IPS DF 19.7 (cell line): ENCODE measurements at places on chromosomes 1 and 21.

DNA sequence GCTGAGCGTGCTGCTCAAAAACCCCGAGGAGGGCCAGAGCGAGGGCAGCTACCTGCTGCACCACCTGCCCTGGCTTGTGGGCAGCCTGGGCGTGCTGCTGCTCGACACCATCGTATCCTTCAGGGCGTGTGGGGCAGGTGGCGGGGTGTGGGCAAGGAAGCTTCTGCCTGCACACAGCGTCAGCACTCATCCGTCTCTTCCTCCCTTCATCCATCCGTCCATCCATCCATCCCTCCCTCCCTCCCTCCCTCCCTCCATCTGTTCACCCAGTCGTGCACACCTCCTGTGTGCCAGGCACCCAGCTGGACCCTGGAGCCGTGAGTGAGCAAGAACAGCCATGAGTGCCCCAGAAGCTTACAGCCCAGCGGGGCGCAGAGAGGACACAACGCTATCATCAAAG is 15.2 kb downstream of the SLC66A1 start:
- DNase-seq, result no peak

DNA sequence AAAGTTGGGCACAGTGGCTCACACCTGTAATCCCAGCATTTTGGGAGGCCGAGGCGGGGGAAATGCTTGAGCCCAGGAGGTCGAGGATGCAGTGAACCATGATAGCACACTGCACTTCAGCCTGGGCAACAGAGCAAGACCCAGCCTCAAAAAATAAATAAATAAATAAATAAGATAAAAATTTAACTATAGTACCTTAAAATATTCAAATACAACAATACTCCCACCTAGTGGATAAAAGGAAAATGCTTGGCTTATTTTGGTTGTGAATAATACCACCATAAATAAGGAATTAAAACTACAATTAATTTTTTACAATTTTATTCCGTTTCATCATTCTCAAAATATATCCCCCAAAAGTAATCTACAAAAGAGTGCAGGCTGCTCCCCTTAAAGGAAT is 8.1 kb downstream of the PSMG1 start:
- no peak for DNase-seq

GRCh38 chr1:147551036-147551435 is 9.7 kb downstream of the BCL9 start:
- DNase-seq, result no peak

- no peak for DNase-seq
Measured at GRCh38 chr1:157404063-157404501, 148.2 kb downstream of the FCRL5 start.

- no peak for DNase-seq
Measured at GRCh38 chr1:169679692-169680091, 31.7 kb downstream of the SELL start.

DNA sequence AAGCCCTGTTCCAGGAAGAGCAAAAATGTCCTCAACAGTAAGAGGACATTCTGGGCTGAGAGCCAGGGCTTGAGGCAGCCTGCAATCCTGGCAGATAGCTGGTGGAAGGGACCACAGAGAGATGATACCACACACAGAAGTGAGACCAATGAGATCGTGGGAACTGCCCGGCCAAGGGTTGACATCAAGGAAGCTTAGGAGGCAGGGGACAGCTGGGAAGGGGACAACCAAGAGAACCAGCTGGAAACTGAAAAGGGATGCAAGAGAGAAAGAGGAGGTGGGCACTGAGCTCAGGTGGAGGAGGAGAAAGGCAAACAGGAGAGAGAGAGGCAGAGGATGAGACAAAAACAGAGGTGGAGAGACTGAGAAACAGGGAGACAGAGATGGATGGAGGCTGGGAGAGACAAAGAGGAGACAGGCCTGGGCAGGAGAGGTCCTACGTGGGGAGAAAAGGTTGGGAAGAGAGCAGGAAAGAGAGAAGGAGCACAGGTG is 9.2 kb downstream of the PDZK1IP1 start:
- no peak for DNase-seq

DNA sequence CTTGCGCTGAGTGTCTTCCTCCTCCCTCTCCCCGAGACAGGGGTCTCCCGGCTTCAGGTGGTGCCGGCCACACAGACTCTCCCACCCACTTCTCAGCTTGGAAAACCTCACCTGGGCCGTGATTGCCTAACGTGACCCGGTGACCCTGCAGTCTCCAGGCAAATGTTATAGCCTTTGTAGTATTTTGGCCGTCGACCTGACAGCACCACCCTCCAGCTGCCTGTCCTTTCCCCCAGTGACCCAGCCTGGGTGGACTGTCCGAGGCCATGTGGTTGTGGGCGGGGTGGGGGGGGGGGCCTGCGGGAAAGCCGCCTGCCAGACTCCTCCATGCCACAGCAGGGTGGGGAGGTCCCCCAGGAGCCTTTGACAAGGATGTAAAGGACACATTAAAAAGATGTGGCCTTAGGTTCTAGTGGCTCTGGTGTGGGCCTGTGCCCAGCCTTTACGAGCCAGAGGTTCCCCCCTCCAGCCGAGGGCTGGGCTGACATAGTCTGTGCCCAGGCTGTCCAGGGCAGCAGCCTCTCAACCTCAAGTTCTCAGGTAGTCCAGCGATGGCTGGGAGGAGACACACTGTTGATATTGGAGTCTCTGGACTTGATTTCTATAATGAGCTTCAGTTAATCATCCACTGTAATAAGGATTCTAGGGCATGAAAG is 8.1 kb downstream of the TOR3A start:
- DNase-seq, result no peak

DNA sequence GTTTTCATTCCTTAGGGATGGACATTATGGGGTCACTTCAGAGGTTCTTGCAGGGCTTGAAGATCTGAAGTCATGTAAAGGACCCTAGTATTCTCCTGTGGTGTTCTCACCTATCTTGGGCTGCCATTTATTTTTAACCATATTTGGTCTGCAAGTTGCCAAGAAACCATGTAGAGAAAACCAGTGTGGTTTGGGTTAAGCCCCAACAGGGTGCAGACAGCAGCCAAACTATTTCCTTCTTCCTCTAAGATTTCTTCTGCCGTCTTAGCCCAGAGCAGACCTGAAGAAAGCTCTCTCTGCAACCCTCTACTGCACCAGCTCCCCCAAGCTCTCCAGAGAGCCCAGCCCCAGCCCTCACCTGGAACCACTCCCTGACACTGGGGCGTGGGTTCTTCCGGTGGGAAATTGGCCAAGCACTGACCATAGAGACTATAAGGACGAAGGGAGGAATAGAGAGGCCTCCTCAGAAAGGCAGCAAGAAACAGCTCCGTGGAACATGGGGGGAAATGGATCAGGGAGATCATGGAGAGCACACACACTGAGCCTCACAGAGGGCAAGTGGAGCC is 136.6 kb downstream of the SYF2 start:
- DNase-seq, result no peak

DNA sequence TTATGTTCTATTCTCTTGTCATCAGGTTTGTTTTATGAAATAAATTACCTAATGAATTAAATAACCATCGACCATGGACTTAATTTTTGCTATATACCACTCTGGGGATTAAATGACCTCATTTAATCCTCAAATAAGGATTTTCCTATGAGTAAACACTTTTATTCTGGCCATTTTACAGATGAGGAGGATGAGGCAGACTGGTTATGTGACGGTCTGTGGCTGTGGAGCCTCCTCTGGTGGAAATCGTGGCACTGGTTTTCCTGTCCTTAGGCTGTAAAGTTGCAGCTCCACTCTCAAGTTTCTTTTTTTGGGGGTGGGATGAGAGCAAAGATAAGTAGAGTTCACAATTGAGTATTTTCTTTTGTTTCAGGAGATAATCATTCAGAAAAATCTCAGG is 105.2 kb downstream of the XCL2 start:
- no peak for DNase-seq

DNA sequence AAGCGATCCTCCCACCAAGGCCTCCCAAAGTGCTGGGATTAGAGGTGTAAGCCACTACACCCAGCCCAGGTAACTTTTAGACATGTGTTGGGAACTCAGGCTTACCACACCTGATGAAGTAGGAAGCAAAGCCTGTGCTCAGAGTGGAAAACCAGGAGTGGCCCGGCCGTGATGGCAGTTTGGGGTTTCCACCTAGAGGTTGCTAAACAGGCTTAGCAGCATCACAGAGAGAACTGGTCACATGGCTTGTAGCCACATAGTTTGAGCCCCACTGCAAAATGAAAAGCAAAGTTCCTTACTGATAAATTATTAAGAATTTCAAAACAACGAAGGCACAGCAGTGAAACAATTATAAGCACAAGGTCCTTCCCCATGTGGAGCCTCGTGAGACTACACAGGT is 142.6 kb upstream of the CXADR start:
- no peak for DNase-seq

DNA sequence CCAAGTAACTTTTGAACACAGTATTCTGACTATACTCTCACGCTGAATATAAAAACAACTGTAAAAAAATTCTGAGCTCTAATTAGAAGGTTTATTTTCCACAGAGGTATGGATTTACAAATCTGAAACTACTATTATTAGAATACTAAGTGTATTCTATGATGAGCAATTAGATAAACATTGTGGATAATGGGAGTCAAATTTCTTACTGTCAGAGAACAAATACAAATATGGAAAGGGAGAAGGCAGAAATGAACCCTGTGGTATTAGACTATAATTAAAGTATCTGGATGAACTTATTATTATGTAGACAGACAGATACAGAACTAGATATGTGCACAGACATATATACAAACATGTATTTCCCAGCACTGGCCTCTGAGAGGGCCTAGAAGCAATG is 22.6 kb downstream of the ALDH9A1 start:
- DNase-seq, result no peak
